D721Med (cell line): ENCODE measurements at places on chromosomes 2 and 18.

- DNase-seq, result no peak
Observed at GRCh38 chr18:12460874-12461273, 53.1 kb downstream of the PRELID3A start.

GRCh38 chr2:205545971-205546816 is 136.1 kb upstream of the NRP2 start:
- no peak for DNase-seq

- no peak for DNase-seq
Observed at GRCh38 chr2:129170570-129170969, 808.9 kb upstream of the RAB6C start.

GRCh38 chr2:46518861-46519260 is 39.5 kb downstream of the TMEM247 start:
- DNase-seq, result no peak

- no peak for DNase-seq
Observed at GRCh38 chr18:48116017-48116416, 185.6 kb upstream of the SMAD2 start.

DNA sequence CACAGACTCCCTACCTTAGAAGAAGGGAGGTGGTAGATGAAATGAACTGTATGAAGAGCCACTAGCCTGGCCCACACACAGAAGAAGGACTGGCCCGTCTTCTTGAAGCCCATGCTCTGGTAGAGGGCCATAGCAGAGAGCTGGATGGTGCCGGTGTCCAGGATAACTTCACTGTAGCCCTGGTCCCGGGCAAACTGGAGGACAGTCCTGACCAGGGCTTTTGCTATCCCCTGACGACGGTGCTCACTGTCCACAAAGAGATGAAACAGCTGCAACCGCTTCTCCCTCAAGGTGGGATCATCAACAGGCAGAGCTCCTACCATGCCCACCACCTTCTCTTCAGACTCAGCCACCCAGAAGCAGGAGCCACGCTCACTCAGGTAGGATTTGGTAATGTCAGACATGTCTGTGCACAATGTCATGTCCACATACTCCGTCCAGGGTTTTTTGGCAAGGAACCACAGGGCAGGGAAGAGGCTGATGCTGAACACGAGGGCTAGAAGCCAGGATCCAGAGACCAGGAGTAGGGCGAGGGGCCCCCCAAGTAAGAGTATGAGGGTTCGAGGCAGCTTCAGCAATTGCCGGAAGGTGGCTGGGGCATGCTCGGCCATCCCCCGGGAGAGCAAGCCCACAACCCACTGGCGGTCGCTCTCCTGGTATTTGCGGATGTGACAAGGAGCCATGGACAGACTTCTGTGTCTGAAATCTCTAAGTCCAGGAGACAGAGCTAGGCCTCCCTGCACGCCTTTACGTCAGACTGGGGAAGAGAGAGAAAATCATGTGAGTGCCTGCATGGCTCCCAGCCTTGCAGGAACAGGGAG is 1.1 kb downstream of the NAT8 start:
- no peak for DNase-seq

GRCh38 chr2:8837795-8838140 is 355 bp upstream of the KIDINS220 start:
- no peak for DNase-seq
